LHCN-M2 (cell line): ENCODE measurements at places on chromosomes 11 and 22. TPM values are rescaled to one million over a fixed set of nuclear protein-coding genes. Genes with fewer than 3 reads are reported as not detected.

VEGFB gene
- 50.2 and 56.9 TPM in 2 replicates for total RNA-seq

GRCh38 chr11:75245356-75246005, 4.9 kb downstream of the TPBGL start:
- DNase-seq: no peak

DNA sequence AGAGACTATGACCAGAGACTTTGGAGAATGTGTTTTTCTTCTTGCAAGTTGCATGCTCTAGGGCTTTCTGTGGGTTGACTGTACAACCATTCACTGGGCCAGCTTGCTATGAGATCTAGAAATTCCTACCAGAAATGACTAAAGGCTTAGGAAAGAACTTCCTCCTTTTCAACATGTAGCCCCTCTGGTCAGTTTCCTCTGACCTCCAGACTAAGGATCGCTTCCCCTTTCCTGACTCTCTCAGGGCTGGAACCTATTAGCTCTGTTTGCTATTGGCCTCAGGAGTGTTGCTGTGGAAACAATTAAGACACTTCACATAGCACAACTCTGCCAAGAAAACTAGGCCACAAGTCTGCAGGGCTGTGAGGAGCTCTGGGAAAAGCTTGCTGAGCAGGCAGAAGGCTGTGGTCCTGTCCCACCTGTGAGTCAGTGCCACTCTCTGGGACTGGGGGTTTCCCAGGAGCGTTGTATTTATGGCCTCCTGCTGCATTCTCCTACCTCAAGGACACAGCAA, 10.7 kb downstream of the CRY2 start:
- DNase-seq: peak; percentile 14

- DNase-seq: peak; percentile 73
These were observed 43.3 kb upstream of the EP300 start for GRCh38 chr22:41048791-41049717.

TSGA10IP gene
- 0.06 TPM in 1 of 2 replicates, not detected in the other for total RNA-seq

- DNase-seq: no peak
These were observed 12.4 kb upstream of the HTATIP2 start for GRCh38 chr11:20351136-20351535.
